NCI-H2081 (cell line): ENCODE measurements at places on chromosomes 2 and 18.

- DNase-seq, result no peak
These were observed 116.8 kb upstream of the SERPINE2 start for GRCh38 chr2:224155896-224156295.

GRCh38 chr2:42754021-42754775 lies 9.7 kb downstream of the OXER1 start:
- no peak for DNase-seq

DNA sequence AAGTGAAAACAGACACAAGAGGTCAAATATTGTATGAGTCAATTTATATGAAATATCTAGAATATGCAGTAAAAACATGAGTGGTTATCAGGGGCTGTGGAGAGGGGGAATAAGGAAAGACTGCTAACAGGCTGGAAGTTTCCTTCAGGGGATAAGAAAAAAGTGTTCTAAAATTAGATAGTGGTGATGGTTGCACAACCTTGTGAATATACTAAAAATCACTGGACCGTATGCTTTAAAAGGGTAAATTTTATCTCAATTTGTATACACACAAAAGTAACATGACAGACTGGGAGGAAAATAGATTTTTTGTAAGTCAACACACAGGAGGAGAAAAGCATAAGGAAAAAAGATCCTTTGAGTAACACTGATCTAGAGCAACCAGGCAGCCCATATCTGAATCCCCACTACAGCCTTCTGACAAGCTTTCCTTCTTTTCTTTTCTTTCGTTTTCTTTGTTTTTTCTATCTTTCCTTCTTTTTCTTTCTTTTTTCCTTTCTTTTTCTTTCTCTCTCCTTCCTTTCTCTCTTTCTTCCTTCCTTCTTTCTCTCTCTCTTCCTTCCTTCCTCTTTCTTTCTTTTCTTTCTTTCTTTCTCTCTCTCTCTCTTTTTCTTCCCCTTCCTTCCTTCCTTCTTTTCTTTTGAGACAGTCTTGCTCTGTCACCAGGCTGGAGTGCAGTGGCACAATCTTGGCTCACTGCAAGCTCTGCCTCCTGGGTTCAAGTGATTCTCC lies 95.4 kb downstream of the AAK1 start:
- no peak for DNase-seq

DNA sequence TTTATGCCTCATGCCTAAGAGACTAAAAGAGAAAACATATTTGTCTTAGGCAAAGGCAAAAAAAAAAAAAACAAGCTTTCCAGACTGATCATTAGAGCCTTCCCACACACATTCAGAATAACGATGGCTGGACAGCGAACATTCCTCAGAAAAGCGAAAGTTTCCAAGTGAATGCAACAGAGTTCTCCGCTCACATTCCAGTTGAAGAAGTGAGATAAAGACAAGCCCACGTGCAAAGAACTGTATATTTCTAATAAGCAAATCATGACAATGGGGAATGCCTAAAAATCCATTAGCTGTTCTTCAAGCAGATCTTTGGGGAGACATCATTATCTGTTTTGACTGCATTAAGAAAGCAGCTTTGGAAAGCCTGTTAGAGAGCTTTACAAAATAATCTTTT lies 347.9 kb downstream of the METTL4 start:
- DNase-seq, result no peak

DNA sequence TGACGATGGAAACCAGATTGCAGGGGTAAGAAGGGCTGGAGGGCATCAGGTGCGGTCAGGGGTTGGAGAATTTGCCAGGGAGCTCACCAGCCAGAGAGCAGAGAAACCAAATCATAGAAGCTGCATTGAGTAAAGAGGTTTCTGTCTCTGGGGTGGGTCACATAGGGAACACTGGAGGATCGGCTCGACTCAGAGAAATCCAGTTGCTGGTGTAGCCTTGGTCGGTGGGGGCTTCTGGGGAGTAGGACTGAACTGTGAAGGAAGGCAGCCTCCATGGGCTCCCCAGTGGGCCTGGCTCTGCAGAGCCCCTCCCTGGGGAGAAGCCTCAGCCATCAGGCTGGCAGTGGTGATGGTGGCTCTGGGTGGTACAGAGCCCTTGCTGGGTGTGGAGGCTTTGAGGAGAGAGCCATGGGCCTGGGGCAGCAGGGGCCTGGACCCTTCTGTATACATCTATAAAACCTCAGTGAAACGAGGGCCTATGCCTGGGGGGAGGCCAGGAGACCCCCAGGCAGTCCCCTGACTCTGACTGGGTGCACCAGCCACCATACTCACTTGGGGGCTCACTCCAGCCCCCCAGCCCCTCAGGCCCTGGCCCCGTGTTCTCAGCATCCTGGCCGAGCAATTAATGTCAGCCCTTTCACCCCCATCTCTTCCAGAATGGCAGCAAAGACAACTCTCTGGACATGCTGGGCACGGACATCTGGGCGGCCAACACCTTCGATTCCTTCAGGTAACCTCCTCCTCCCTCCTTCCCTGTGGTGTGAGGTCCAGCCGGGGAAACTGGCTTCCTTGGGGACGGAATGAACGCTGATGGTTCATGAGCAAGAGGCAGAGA lies 124.5 kb downstream of the CTIF start:
- DNase-seq, result no peak

- no peak for DNase-seq
These were observed 23.7 kb upstream of the COL5A2 start for GRCh38 chr2:189203177-189203799.

GRCh38 chr18:55900380-55900779 lies 312.4 kb upstream of the TCF4 start:
- DNase-seq, result no peak

DNA sequence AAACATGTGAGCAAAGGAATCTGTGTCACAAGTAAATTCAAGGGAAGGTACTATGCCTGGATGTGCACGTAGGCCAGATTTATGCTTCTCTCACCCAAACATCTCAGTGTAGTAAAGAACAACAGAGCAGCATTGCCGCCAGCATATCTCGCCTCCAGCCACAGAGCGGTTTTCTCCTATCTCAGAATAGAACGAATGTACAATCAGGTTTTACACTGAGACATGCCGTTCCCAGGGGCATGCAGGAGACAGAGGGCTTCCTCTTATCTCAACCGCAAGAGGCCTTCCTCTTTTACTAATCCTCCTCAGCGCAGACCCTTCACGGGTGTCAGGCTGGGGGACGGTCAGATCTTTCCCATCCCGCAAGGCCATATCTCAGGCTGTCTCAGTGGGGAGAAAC lies 175.3 kb downstream of the RPIA start:
- no peak for DNase-seq

GRCh38 chr18:54880395-54881105 lies 52.3 kb downstream of the RAB27B start:
- no peak for DNase-seq

DNA sequence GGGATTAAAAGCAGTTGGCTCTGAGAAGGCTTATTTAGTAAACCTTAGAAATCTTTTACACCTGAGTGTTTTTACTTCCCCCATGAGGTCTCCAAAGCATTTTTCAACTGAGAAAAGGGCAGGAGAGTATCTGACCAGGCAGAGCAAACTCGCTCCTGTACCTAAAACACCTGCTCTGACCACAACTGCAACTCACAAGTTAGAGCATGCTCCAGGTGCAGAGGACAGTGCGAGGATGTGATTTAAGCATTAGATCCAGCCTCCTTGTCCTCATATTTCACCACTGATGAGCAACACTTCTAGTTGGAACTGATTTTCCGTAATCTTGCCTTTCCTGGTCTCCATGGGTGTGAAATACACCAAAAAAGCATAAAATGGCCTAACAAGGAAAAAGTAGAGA lies 34.5 kb upstream of the TBC1D8 start:
- no peak for DNase-seq

DNA sequence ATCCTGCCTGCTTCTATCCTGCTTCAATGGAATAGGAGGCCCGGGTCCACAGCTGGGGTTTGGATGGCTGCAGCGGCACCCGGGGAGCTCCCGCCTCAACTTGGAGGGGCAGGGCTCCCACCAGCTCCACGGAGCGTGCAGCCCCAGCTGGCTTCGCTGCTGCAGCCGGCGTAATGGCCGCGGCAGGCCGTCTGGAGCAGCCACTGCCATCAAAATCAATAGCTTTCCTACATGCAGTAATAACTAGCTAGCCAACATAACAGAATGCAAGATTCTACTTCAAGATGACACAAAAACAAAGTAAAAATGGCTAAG lies 154.2 kb upstream of the RMP24 start:
- no peak for DNase-seq

DNA sequence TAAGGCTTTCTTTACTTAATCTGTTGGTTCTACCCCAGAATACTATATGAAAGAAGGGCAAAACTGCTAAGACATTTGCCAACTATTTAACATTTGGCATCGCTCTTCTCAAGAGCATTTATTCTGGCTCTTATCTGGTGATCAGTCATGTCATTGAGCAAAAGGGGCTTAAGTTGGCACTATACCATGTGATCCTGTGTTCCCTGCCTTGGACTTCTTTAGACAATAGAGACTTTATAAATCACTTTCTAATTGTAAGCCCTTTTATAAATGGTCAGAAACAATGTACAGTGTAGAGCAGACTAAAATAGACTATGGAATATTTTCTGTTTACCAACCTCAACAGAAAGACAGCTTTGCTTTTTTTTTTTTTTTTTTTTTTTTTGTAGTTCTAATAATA lies 52.1 kb downstream of the GTF3C3 start:
- no peak for DNase-seq

DNA sequence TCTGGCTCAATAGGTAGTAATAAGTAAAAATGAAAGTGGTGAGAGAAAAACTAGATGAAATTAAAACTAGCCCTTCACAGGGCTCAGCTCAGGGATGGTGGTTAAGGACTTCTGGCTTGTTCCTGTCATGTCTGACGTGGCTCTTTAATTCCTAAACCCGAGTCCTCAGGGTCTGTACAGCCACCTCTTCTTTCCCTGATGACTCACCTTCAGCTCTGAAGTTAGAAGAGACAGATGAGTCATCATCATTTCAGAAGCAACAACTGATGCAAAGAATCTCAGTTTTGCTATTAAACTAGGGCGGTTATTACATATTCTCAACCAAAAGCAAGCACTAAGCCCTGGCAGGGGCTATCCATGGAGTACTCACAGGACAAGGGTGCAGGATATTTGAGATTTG lies 24.0 kb upstream of the ITGB6 start:
- no peak for DNase-seq

DNA sequence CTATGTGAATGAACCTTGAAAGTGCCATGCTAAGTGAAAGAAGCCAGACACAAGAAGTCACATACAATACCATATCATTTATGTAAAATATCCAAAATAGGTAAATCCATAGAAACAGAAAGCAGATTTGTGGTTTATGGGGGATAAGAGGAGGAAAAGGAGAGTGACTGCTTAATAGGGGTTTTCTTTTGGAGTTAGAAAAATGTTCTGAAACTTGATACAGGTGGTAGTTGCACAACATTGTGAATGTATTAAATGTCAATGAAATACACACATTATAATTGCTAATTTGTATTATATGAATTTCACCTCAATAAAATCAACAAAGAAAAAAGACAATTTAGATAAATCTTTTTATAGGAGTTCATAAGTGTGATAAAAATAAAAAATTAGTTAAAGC lies 37.1 kb downstream of the MEMO1 start:
- no peak for DNase-seq

GRCh38 chr2:178233428-178233827 lies 39.1 kb downstream of the OSBPL6 start:
- DNase-seq, result no peak

GRCh38 chr2:86323273-86324021 lies 14.0 kb downstream of the REEP1 start:
- no peak for DNase-seq

GRCh38 chr18:69518989-69519388 lies 118.3 kb downstream of the DOK6 start:
- no peak for DNase-seq

GRCh38 chr2:231821908-231822307 lies 35.7 kb downstream of the COPS7B start:
- no peak for DNase-seq

DNA sequence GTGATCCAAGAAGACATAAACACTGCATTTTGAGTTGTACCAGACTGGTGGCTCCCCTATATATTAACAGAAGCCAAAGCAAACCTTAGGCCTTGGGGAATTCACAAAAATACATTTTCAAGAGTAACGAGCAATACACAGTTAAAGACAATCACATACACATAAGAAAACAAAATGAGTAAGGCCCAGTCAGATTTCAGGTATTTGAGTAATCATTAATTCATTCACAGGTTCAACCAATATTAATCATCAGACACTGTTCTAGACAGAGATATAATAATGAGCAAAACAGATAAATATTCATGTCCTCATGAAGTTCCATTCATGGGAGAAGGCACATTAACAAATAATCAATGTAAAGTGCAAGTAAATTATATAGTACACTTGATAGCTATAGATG lies 9.6 kb downstream of the STPG4 start:
- DNase-seq, result no peak

- DNase-seq, result no peak
These were observed 119.9 kb downstream of the DPP4 start for GRCh38 chr2:161954103-161954502.

DNA sequence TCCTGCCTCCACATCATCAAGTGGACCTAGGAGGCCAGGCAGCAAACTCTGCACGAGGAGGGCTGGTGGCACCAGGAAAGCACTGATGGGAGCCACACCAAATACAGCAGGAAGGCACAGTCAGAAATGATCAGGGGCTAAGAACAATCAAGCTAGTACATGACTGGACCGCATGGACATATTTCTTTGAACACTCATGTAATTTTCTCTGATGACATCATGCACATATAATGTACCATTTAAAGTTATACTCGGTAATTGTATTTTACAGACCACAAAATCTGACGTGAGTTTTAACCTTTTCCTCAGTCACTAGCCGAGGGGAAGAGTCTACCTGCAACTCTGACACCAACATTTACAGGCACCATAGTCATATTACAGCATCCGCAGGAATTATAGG lies 76.7 kb downstream of the XDH start:
- DNase-seq, result no peak

- DNase-seq, result no peak
These were observed 55.6 kb upstream of the FOSL2 start for GRCh38 chr2:28336982-28337627.

GRCh38 chr2:3430740-3431490 lies 51.4 kb downstream of the TRAPPC12 start:
- no peak for DNase-seq

DNA sequence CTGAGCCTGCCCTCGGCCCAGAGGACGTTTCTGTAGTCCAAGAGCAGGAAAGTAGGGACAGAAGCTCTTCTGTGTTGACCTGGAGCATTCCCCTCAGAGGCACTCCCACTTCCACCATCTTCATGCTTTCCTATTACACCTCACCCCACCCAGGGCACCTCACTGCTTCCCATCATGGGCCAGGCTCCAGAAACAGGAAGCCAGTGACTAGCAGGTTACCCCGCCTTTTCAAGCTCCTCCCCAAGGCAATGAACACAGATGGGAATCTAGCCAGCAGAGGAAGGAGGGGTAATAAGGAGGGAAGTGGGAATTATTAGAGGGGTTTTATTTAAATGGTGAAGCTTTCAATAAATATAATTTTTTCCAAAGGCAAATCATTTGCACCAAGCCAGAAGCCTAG lies 308.8 kb upstream of the MGAT5 start:
- DNase-seq, result no peak

DNA sequence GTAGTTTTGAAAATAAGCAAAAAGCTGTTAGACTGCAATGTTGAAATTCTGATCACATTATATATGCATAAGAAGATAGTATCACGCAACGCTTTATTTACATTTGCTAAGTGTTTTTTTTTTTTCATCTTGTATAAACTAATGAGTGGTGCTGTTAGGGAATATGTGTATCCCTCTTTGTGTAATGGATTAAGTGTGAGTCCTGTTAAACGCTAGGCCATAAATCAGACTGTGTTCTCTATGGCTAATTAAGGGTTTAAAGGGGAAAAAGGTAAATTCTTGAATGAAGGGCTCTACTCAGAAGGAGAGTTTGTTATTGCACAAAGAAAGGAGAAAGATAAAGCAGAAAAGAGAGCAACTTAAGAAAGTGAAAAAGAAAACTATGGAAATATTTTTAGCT lies 4.8 kb upstream of the ASXL3 start:
- DNase-seq, result peak; percentile 66
